Amniotic epithelial cell (primary cell): ENCODE measurements at places on chromosomes 5 and 9.

DNA sequence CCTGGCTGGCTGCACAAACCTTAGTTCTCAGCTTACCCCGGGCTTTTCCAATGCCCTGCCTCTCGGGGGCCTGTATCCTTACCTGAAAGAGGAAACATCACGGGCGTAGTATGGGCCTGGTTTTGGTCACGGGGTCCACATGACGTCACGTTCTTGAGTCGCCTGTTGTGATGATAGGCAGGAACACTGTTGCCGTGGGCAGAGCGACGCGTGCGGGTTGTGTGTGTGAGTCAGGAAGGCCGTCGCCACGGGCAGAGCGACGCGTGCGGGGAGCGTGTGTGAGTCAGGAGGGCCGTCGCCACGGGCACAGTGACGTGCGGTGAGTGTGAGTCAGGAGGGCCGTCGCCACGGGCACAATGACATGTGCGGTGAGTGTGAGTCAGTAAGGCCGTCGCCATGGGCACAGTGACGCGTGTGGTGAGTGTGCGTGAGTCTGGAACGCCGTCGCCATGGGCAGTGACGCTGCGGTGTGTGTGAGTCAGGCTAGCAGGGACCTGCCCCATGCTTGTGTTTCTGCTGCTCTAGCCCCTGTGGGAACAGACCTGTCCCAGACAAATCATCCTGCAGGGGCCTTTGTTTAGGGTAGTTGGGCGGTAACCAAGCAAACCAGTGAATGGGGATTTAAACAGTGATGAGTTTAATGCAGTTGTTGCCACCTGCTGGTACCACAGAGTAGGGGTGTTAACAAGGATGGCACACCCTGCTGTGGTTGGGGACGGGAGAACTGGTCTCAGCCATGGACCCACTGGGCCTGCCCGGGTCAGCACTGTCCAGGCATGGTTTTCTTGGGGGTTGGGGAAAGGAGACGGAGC, 19.8 kb downstream of the TRIP13 start:
- peak; percentile 78 for DNase-seq

GRCh38 chr5:180353048-180353979, at the start of gene GFPT2:
GFPT2 (minus strand) TSS chr5:180353336; CDS start chr5:180353217, 119 bp downstream.
- DNase-seq = peak; percentile 64

DNA sequence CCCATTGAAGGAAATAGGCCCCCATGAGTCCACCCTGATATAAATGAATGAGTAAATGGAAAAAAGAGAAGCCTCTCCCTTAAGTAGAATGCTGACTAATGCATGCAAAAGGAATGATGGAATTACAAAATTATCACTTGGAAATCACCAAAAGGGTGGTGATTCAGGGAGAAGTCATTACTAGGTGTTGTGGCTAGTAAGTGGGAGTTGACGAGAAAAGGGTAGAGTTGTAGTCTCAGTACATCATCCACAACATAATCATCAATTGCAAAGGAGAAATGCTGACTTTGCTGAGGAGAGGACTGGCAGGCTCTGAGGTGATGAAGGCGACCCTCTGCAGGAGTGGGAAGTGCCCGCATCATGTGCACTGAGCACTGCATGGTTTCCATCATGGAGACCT, 201.5 kb upstream of the S1PR3 start:
- peak; percentile 69 for DNase-seq

GRCh38 chr9:132793606-132794580, 84.2 kb downstream of the AK8 start:
- no peak for DNase-seq

DNA sequence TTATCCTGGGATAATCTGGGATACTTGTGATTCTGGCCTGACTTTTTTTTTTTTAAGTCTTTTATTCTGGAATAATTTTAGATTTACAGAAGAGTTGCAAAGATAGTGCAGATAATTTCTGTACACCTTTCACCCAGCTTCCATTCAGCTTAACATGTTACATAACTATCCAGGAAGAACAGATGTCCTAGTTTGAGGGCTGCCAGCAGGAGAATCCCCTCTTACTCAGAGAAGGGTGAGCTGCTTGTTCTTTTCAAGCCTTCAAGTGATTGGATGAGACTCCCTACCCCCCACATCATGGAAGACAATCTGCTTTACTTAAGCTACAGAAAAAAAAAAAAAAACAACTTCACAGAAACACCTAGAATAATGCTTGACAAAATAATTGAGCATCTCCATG, 254.2 kb downstream of the TRIM32 start:
- no peak for DNase-seq

GRCh38 chr9:97954550-97954989, 16.6 kb upstream of the HEMGN start:
- peak; percentile 7 for DNase-seq
